ENCODE measurements at places on chromosomes 4 and X.

GRCh38 chr4:4395849-4396627, 9.1 kb downstream of the NSG1 start:
- DNase-seq, result no peak

DNA sequence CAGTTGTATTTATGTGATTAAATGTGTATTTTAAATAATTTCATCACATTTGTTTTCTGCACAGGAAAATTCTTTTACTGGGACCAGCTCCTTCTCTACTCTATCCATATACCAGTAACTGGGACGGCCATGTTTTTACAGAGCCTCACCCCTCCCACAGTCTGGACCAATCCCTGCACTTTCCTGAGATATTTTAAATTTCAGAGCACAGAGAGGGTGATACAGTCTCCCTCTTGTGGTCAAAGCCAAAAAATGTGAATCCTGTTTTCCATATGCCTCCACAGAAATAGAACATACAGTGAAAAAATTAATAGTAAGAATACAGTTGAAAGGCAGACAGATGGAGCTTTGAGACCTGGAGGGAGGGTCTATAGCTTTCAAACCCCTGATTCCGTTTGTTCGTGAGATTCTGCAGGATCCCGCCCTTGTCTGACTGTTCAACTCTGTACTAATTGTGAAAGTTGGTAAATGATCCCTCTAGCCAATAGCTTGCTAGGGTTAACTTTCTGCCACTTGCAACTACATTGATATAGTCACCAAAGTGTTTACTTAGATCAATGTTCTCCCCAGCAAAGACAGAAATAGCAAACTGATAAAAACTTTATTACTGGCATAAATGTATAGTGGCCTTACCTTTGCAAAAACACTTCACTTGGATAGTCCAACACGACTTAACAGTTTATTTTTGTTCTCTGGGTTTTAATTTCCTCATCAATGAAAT, 172.2 kb downstream of the PPARGC1A start:
- DNase-seq, result no peak

- DNase-seq, result no peak
These were observed 187.6 kb downstream of the MAML3 start for GRCh38 chr4:139966383-139966782.

DNA sequence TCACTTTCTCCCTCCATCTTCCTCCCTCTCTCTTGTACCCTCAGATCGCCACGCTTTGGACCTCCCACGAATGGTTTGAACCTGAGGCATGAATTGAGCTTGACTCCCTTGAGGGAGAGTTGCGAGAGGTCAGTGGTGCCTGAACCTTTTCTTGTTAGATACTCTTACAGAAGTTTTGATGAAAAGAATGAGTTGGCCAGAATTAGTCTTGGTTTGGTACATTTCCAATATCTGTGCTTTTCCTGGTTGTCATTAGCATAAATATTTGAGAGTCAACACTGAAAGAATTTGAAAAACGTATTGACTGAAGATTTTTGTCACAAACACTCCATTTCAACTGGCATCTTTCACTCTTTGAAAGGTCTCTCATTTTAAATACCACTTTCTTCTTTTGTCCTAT, 510.6 kb upstream of the DIPK2B start:
- DNase-seq, result no peak

DNA sequence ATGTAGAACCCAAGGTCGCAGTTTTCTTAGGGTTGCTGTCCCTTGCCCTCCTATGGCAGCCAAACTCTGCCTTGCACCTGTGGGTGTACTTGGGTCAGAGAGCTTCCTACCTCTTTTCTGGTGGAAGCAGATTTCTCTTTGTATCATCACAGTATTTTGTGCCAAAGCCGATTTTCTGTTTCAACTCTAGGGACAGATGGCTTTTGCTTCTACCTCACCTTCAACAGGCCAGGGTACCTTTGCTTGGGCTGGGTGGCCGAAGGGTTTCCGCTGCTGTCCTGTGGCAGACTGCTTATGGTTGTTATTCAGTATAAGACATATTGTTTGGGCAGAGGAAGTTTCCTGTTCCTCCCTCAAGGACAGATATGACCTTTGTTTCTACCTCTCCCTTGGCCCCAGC, 22.4 kb downstream of the NEIL3 start:
- no peak for DNase-seq

GRCh38 chr4:120829113-120829831, 93.3 kb downstream of the PRDM5 start:
- DNase-seq, result peak; percentile 73

DNA sequence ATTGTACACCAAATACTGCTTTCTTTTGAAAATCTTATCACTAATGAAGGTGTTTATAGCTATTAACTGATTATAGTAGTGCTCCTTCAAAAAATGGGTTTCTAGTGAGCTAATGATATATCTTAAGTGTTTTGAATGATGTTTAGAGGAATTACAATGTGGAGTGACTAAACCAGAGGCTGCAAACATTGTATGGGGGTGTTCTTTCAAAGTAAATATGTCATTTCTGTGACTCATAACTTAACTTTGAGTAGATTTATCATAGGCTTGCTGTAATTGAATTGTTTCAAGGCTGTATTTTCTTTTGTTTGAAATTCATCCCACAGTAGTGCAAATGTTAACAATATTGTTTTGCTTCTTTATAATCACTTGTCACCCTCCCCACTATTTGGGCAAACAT, 141.6 kb downstream of the IL1RAPL2 start:
- no peak for DNase-seq

GRCh38 chrX:139844163-139844562, 88.7 kb downstream of the ATP11C start:
- DNase-seq, result no peak

DNA sequence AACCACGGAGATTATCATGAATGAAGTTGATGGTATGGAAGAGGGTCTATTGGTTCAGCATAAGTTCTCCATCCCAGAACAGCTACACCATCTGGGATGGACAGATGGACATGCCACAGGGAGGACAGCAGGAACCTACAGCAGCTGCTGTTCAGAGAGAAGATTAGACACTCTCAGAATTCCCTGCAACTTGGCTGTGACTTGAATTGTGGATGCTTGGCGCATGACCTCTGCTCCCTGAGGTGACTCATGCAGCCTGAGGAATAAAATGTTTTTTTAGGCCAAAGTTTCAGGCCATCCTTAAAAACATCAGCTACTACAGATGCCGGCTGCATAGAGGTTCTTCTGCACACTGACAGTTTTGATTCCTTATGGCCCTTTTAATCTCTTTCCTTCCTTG, 97.3 kb downstream of the RS1 start:
- peak; percentile 37 for DNase-seq

GRCh38 chr4:8372506-8372905, 68.0 kb downstream of the ACOX3 start:
- DNase-seq, result no peak

- DNase-seq, result no peak
These were observed 127.4 kb upstream of the CLNK start for GRCh38 chr4:10811991-10812390.

- peak; percentile 61 for DNase-seq
These were observed 15.4 kb downstream of the FAM9C start for GRCh38 chrX:13028871-13029636.

DNA sequence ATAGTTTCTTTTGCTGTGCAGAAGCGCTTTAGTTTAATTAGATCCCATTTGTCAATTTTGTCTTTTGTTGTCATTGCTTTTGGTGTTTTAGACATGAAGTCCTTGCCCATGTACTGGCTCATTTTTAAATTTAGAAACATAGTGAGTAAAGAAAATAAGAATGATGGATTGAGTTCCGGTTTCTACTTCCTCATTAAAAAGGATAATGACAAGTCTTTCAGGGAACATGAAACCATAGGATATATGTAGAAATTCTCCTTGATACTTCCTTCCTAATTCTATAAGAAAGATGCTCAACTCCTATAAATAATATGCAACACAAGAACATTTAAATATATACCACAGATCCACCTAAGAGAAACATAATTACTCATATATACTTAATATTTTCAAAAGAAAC, 240.9 kb downstream of the BANK1 start:
- no peak for DNase-seq

DNA sequence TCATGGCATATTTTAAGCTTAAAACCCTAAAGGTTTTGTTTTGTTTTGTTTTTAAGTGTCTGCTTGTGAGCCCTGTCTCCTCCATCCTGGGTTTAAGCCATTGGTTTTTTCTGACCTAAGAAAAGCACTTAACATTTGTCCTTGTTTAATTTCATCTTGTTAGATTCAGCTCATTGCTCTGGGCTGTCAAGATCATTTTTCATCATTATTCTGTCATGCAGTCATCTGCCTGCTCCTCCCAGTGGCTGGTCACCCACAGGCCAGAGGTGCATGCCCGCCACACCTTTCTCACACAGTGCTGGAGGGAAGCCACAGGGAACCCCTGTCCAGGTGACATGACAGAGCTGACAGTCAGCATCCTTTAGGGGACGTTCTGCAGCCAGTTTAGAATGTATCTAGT, 11.7 kb upstream of the REELD1 start:
- DNase-seq, result no peak

DNA sequence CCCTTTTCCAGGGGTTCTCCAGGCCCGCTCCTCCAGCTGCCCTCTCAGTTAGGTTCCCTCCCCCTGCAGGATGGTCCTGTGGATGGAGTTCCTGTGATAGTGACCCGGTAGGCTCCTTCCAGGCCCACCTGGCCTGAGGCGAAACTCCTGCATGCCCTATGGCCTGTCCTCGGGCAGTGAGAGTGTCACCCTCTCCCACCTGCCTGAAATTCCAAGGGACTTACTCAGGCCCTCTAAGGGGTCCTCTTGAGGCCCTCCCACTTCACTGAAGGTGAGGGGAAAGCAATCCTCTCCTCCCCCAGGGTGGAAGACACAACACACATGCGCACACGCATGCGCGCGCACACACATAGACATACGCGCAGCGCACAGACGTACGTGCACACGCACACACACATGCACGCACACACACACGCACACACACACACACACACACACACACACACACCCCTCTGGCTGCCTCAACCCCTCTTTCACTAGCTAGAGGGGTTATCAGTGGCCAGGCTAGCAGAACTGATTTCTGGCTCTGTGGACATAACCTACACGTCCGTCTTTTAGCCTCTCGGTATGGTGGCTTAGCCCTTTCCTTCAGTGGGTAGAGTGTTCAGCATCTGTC, 215.9 kb downstream of the CBR4 start:
- no peak for DNase-seq

- no peak for DNase-seq
These were observed 578.8 kb downstream of the FSTL5 start for GRCh38 chr4:161585011-161585410.

DNA sequence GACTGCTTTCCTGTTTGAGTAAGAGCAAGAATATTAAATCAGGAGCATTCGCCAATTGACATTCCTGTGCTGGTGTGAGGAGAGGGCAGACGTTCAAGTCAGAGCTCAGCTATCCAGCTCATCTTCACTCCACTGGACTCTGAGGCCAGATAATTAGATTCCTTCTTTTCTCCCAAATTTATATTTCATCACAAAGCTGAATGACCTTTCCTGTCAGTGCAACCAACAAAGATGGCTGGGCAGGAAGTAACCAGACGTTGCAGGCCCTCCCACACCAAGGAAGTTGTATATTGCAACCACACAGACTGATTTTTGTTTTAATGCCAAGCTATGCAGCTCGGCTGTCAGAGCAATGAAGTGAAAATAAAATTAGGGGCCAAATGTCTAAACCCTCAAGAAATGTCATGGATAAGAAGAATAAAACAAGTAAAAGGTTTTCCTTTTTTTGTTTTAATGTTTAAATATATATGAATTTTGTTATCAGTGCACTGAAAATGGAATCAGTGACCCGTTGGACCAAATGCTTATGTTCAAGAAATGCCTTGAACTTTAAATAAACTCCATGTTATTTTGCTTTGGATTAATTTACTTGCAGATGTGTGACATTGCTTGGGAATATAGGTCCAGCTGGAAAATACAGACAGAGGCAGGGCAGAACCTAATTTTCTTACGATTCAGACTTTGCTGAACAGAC, 578.9 kb upstream of the FAT1 start:
- no peak for DNase-seq

GRCh38 chr4:158055668-158056067, 117.2 kb downstream of the GASK1B start:
- DNase-seq, result no peak

GRCh38 chr4:136750897-136751296, 781.4 kb downstream of the PCDH18 start:
- DNase-seq, result no peak

DNA sequence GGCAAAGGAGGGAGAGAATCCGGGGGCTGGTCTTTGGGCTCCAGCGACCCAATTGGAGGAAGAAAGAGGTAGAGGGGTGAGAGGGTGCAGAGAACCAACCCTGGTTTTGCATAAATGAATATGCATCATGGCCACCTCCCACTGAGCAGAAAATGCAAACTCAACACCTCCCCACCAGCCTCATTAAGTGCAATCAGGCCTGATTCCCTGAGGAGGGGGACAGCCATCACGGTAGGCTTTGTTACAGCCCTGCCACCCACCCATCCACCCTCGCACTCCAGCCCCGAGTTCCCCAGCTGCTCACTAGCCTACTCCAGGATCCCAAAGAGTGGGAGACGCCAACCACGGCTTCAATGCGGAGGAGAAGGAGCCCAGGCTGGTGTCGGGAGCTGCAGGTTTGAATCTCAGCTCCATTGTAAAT, 48.3 kb upstream of the MAN2B2 start:
- DNase-seq, result no peak

DNA sequence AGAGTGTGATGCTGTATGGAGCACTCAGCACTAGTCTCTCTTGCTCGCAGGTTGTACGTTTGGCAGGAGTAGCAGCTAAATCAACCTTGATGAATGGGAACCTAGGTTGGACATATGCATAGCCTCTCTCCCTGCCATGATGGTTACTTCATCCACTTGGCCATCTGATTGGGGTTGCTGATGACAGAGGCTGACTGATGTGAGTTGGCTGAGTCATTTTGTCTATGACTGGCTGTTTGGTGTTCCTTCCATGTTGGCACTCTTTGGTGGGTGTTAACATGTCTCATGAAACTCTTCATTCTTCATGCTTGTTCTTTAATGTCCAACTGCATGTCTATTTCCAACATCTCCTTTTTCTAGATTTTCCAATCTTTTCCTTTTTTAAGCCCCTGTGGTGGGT, 31.6 kb upstream of the SPARCL1 start:
- DNase-seq, result no peak

- no peak for DNase-seq
These were observed 40.9 kb upstream of the XK start for GRCh38 chrX:37644381-37645305.

DNA sequence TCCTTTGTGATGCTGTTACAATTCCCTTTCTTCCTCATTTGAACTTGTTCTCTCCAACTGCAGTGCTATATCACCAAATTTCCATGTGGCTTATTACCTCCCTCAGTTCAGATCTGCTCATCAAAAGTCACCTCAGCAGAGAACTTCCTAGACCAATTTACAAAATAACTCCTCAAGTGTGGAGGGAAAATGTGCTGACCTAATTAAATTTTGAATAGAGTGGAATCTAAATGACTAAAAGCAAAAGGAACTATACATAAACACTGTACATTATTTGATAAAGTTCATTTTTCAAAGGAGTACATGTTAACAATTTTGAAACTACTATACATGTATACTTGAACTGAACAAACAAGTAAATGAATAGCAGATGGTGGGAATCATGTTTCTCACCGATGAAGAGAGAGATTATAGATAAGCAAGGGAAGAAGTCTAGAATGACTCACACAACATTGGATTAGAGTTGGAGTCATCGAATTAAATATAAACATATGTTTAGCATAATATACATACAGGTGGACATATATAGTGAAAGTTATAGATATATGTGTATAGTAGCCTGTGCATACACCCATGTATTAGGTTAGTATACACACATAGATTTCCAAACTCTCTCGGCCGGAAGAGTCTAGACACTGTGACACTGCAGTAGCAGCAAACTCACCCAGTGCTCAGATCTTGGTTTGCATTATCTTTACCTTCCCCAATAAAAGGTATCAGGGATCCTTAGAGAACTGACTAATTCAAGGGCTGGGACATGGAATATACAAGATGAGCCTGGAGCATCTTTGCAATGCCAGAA, 318.7 kb downstream of the PCDH18 start:
- no peak for DNase-seq

All from smooth muscle cell of the brain vasculature (primary cell).